Hippocampal formation (tissue), 2 donors: ENCODE measurements at places on chromosomes 5 and 9.

DNA sequence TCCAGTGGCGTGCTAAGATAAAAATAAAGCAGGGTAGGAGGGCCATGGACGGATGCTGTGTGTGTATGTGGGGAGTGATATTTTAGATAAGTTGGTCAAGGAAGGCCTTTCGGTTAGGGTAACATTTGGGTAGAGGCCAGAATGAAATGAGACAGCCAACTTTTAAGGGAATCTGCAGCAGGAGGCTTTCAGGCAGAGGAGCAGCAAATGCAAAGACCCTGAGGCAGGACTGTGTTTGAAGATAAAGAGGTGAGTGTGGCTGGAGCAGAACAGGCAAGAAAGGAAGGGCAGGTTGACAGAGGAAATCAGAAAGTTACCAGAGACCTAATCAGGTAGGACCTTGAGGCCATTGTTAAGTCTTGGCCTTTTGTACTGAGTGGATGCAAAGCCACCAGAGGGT lies 106.2 kb downstream of the MAST4 start:
- no peak for DNase-seq

- no peak for DNase-seq
Observed at GRCh38 chr5:51278539-51278938, 104.7 kb upstream of the ISL1 start.

DNA sequence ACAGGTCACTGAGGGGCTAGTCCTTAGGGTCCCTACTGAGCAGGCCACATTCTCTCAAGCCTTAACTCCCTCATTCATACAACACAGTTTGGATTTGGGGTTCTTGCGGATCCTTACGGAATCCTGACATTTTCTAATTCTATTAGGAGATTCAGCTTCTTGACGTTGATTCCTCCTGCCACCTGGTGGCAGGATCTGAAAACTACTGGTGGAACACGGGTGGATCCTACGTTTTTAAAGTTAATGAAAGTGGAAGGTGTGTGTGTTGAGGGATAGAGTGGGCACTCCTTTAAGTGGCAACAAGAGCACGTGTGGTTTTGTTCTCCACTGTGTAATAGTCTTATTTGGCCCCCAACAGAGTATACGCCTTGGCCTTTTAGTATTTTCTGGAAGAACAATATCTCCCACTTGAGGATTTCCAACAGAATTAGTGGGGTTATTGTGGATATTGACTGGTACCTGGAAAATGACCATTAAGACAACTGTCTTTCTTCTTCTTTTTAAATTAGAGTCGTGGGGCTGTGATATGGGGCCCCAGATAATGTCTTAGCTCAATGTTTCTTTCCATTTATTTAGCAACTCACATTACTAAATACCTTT lies 25.2 kb downstream of the SLC28A3 start:
- peak; percentile 16 for DNase-seq

GRCh38 chr5:176636426-176636825 lies 6.0 kb downstream of the EIF4E1B start:
- no peak for DNase-seq

DNA sequence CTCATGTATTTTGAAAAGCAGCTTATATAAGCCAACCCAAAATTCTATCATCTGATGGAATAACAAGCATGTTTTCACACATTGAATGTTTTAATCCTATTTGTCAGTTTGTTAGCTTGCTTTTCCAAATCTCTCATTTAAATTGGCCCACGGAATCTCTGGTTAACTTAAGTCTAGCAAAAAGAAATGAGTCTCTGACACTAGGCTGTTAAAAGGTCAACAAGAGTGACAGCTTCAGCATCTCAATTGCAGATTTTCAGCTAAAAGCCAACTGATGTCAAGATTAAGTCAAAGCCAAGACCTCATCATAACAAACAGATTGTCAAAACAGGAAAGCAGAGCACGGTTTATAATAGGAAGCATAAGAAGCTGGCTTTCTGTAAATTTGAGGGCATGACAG lies 49.4 kb upstream of the CDH9 start:
- no peak for DNase-seq

DNA sequence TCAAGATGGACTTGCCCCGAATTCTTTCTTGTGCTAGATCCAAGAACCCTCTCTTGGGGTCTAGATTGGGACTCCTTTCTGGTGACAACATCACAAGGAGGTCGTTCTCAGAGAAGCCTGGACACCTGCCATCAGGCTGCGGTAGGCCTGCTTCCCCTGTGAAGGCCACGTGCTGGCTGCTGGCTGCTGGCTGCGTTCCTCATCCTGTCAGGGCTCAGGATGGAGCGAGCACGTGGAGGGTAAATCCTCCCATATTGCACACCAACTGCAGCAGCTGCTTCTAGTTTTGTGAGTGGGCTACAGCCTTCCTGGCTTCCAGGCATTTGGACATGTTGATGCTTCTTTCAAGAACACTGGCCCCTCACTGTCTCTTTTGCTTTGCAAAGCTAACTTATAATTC lies 95.6 kb downstream of the HSPA4 start:
- DNase-seq: no peak

GRCh38 chr5:133261993-133262392 lies 210.2 kb downstream of the HSPA4 start:
- no peak for DNase-seq

GRCh38 chr9:72294936-72295335 lies 70.1 kb downstream of the ZFAND5 start:
- DNase-seq: no peak
